ENCODE measurements at places on chromosomes 11 and 22. TPM values are rescaled to one million over a fixed set of nuclear protein-coding genes. Genes with fewer than 3 reads are reported as not detected.

Gene SMTNL1
- not detected for total RNA-seq

Gene TSGA10IP
- not detected for total RNA-seq

Gene BCO2
- total RNA-seq, result 0.93 TPM

Gene DEUP1
- total RNA-seq, result not detected

Gene RASD2
- total RNA-seq, result 1.3 TPM

Gene GAL
- total RNA-seq, result 17.5 TPM

Gene C11orf97
- not detected for total RNA-seq

Gene ARHGEF17
- 12.7 TPM for total RNA-seq

Gene OR52N4
- total RNA-seq, result not detected

Gene NCF4
- not detected for total RNA-seq
